ENCODE measurements at places on chromosomes 6 and 20.

GRCh38 chr20:2005831-2006426, 12.1 kb upstream of the PDYN start:
- no peak for DNase-seq

DNA sequence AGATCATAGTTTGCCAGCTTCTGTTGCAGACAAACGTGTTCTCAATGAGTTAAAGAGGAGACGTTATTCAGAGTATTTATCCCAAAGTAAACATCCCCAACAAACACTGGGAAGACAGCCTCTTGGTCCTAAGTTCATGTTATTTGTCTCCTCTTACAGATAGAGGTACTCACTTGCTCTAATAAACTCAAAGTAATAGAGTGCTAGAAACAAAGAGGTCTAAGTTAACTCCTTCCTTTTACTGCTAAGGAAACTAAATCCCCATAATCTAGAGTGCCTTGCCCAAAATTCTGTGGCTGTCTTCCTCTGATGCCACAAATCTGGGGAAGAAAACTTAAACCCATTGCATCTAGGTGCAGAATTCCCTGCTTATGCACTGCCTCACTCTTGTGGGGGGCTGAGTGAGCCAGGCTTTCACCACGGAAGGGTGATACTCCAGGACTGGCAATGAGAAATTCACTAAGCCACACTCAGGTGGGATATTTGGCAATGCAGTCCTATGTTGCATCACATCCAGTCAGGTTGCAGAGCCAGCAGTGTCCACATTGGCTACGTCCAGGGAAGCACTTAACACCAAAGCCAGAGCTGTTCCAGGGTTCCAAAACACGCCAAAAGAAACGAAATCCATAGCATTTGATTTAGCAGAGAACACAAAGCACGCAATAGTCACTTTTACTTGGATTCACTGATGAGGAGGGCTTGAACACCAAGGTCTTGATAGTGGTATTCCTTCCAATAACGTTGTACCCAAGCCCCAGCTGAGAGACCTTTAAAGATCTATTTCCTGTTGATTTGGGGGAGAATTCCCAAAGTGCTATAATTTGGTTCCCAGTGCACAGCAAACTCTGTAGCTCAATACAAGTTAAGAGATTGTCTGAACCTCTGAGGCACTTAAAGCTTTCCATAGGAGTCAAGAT, 81.0 kb upstream of the FOXQ1 start:
- no peak for DNase-seq

DNA sequence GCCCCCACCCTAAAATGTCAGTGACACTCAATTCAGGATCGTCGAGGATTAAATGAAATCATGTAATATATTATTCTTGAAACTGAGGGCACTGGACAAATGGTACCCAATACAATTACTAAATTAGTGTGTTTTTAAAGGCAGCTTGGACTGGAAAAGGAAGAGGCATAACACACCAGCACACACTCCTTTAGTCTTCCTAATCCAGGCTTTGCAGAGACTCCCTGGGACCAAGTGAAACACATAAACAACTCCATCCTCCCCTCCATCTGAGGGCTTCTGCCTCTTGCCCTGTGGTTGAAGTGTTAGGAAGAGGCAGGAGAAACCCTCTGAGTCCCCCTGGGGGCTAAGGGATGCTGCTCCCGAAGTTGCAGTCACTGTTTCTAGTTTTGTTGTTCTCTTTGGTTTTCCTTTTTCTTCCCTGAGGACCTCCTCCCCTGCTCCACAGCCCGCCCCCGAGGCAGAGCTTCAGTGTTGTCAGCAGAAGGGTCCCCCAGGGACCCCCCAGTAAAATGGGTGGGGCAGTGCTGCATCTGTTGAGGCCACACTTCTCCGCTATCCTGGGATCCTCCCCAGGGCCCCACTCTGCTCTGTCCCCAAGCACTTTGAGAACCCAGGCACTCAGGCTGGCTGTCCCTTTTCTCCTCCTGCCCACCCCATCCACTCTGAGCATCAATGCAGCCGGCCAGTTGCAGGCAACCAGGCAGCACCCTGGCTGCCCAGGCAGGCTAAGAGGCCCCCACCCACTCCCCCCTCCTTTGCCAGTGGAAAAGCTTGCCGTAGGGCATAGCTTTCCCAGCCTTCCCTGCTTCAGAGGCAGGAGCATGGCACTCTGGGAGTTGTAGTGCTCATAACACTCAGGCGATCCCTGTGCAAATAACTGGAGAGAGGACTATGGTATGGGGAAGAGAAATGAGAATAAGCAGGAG, 5.9 kb downstream of the TMEM63B start:
- DNase-seq = no peak

- DNase-seq = no peak
Measured at GRCh38 chr6:126170978-126171382, 168.9 kb upstream of the CENPW start.

GRCh38 chr6:111361648-111362047, 121.4 kb downstream of the REV3L start:
- no peak for DNase-seq

- no peak for DNase-seq
Measured at GRCh38 chr20:46333161-46333991, 25.1 kb upstream of the CDH22 start.

GRCh38 chr6:42125231-42125630, 17.2 kb downstream of the C6orf132 start:
- no peak for DNase-seq

- DNase-seq = no peak
Measured at GRCh38 chr20:12837646-12838045, 171.1 kb upstream of the SPTLC3 start.

DNA sequence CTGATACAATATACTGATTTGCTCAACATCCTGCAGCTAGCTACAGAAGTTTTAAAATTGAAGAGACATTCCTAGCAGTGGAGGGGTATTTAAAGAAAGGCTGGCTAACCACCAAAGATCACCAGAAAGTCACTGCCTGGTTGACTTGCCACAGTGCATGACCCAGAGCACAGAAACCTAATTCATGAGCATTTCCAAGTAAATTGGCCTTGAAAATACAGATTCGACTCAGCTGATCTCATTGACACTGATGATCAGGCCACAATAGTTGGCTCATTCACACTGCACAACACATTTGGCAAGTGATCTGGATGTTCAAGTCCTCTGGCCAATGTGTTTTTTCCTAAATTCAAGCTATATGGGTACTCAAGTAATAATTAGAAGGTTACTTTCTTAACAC, 13.3 kb upstream of the TDRD6 start:
- no peak for DNase-seq

DNA sequence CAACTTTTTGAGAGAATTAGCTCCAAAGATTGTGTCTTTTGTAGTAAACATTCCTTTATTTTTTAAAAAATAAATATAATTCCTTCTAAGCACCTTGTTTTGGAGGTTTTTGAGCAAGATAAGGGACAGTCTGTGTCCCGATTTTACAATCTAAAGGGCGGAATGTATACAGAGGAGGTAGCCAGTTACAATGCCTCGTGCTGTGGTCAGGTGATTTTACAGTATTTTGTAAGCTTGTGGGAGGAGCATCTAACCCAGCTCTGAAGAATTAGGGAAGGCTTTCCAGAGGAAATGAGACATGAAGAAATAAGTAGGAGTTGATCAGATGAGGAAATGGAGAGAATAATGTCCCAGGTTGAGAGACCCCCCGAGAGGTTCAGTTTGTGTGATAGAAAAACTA, 1.3 kb downstream of the HINT3 start:
- no peak for DNase-seq

DNA sequence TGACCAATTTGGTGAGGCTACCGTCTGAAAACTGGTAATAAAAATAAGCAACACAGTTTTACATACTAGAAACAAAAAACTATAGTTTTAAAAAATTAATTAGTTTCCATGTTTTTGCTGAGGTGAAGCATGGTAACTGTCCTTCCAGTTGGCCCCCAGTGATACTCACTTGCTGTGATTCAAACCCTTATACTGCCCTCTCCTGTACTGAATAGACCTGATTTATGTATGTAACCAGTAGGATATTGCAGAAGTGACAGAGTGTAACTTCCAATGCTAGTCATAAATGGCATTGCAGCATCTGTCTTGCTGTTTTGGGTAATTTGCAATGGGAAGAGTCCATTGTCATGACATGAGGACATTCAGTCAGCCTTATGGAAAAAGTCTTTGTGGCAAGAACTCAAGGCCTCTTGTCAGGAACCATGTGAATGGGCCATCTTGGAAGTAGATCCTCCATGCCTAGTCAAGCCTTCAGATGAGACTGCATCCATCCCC, 8.9 kb upstream of the CHD6 start:
- no peak for DNase-seq

DNA sequence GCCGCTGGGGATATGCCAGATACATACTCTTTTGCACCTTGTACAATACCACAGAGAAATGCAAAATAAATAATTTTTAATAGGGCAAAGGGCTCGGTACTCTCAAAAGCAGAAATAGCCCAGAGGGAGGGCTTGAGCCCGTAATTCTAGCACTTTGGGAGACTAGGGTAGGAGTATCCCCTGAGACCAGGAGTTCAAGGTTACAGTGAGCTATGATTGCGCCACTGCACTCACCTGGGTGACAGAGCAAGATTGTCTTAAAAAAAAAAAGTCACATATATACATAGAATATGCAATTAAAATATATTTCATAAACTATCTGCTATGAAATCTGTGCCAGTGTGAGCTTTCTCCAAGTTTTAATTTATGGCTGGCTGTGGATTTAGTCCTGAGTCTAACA, 818 bp upstream of the TRMT11 start:
- DNase-seq = no peak

DNA sequence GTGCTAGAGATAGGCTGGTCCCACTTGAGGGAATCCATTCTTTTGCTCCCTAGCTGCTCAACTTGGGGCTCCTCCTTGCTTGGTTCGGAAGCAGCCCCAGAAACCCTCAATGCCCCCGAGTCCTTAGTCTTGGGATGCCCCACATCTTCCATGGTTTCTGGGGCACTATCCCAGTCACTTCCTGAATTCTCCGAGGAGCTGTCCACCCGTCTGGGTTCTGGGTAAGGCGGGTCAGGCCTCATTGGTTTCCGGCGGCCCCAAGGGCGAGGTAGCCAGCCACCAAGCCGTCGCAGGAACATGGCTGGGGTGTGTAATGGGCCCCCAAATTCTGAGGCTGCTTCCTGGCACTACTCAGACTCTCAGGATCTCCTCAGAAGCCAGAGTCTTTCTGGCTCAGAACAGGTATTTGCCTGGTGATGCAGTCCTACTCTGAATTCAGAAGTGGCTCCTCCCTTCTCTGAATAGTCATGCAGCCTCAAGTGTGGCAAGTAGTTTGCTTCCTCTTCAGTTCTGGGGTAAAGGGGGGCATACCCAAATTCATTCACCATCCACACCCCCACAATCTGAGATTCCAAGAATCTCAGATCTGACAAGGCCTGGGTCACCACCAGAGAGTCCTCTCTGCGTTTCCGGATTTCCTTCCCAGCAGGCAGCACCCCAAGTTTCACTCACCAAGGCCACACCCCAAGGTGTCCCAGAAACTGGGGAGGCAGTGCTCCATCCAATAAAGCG, 763 bp downstream of the C6orf47 start:
- DNase-seq = peak; percentile 9

GRCh38 chr20:45971425-45971674, 653 bp downstream of the ZNF335 start:
- DNase-seq = no peak

- no peak for DNase-seq
Measured at GRCh38 chr6:111280445-111280955, 193.2 kb downstream of the SLC16A10 start.

DNA sequence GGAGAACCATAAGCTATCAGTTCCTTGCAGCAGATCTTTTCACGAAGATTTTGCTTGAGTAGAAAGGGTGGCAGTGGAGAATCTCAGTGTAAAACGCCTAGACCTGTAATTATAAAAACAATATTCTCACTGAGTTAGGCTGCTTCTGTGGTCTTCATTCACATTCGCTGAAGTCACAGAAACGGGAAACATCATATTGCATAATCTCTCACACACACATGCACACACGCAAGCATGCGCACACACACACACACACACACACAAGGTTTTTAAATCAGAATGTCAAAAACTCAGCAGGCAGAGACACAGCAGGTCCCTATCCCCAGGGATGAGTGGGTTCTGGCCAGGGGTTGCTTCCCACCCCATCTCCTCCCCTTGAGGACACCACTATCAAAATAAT, 175.5 kb downstream of the ATXN1 start:
- DNase-seq = no peak

- DNase-seq = no peak
Measured at GRCh38 chr20:61526907-61527306, 274.8 kb downstream of the CDH4 start.

DNA sequence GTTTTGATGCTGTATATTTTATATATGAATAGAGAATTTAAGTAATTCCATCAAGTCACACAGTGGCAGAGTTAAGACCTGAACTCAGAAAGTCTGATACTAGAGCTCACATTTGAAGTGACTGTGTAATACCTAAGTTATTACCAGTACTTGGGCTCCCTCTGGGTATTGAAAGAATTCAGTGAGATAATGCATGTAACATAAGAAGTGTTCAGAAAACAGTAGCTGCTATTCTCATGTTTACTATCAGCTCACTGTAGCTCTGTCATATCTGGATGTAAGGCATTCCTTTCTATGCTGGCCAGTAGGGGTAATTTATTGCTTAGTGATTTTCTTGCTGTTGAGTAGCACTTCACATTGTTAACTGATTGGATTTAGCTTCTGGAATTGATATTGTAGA, 44.6 kb downstream of the NKX2-4 start:
- no peak for DNase-seq

- DNase-seq = no peak
Measured at GRCh38 chr20:18585134-18585533, 2.7 kb upstream of the DTD1 start.

DNA sequence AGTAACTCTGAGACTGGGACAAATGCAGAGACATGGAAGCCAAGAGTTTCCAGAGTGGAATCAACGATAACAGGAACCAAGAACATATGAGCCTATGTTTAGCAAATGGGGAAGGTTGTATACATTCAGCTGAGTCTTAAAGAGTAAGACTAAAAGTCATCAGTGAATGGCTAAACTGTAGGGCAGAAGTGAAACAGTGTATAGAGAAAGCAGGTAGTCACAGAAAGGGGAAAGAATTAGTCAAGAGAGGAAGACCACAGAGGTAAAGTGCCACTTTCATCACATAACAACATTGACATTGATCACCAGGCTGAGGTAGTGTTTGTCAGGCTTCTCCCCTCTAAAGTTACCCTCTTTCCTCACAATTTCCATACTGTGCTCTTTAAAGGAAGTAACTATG, 306.5 kb upstream of the SPTLC3 start:
- no peak for DNase-seq

DNA sequence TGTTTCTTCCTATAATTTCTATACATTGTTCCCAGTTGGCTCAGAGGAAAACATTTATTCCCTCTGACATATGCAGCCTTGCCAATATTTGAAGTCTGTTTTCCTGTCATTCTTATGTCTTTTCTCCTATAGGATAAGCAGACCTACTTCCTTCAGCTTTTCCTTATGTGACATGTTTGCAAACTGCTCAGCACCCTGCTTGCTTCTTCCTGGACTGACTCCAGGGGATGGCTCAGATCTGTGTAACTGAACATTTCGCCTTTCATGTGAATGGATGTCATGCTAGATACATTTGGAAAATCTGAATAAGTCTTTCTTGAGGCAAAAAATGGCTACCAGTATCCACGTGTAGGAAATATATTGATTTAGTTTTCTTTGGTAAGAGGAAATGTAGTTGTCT, 113.2 kb downstream of the CARMIL1 start:
- DNase-seq = no peak
